ENCODE measurements at places on chromosomes 12 and 14.
A peak's percentile ranks its signal among the peaks of the same experiment; 100 is the strongest.

DNA sequence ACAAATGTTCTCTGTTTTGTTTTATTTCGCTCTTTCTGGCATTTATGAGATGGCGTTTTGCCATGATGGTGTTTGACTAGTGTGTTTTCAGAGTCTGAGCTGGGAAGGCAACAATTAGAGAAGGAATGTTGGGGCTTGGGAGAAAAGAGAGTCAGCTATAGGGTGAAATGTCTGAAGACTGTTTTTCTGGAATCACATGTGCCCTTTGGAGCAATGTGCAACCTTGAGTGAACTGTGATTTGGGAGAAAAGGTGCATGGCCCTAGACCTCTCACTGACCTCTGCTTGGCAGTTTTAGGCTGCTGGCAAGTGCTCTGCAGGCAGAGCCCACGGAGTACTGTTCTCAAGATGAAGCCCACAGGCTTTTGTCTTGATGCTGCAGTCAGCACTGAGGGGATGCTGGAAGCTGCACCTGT, 379.9 kb upstream of the PDE3A start:
- no peak for DNase-seq

DNA sequence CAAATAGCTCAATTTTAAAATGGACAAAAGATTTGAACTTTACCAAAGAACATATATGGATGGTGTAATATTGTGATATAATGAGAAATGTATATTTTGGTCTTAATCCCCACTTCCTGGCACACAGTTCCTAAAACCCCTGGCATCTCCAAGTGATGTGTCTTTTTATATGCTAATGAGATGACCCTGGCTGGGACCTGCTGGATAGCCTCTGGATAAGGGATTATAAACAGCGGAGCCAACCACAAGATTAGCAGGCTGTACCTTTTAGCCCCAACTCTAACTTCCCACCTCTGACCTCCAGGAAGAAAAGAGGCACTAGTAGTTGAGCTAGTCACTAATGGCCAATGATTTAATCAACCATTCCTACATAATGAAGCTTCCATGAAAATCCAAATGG, 130.0 kb downstream of the DPF3 start:
- DNase-seq = no peak

DNA sequence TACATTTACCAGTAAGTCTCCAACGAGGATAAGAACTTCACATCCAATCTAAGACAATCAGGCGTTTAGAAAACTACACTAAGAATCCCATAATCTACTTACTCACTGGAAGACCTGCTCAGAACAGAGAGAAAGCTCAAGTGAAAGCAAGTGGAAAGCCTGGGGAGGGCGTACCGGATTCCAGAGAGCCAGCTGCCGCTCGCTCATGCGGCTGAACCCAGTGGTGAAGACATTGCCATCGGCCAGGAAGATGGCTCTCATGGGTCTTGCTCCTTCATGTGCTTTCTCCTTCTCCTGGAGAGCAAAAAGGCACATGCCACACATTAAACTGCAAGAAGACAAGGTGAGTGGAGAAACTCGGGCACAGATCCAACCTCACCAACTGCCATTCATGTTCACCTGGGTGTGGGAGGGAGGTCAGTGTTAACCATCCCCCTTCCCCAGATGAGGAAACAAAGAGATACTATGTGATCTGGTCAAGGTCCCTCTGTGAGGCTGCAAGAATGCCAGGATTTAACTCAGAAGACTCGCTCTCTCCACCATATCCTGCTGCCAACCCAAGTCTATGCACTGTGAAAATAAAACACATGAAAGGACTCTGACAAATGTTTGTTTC, 23.5 kb upstream of the SELPLG start:
- DNase-seq = no peak

GRCh38 chr14:104224131-104224505, 85.7 kb downstream of the KIF26A start:
- DNase-seq = no peak

- DNase-seq = no peak
Observed at GRCh38 chr12:59632408-59632807, 36.6 kb downstream of the SLC16A7 start.

DNA sequence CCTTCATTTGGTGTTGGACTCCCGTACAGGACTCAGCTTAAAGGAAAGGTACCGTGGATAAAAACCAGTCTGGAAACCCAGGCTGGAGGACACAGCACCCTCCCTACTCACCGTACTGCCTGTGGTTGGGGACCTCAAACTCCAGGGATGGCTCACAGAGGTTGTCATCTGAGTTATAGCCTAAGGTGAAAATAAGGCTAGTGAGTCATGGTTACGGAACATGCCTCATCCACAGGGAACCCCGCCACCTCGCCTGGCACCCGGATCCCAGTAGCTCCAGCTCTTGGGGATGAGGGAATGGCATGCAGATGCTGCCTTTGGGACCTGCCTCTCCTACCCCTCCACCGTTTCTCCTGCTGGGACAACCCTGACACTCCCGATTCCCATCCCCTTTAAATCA, 36.8 kb upstream of the GPR68 start:
- DNase-seq = no peak

DNA sequence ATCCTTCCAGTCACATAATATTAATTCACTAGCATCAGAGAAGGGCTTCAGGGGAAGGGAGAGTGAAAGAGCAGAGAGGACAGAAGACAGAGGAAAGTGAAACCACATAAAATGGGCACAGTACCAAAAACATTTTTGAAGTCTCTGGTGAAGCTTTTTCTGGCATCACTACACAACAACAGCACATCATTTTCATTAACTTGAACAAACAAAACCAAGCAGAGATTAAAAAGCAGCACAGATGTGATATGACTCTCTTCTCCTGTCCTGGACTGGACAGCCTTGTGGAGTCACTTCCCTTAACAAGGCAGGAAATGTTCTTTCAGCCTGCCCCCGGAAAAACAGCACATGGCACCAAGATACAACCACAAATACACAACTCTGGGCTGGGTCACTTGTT, 112.0 kb downstream of the TSPAN8 start:
- DNase-seq = no peak

DNA sequence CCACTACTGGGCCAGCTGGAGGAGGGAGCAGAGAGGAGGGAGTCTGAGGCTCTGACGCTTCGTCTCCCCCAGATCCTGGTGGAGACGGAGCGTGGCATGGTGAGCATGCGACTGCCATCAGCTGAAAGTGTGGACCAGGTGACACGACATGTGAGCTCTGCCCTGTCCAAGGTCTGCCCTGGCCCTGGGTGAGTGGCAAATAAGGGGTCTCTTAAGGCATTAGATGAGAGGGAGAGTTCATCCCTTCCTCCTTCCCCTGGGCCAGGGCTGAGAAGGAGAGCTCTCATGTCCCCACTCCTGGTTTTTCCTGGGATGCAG, 2.5 kb downstream of the CARMIL3 start:
- DNase-seq = no peak

- no peak for DNase-seq
Observed at GRCh38 chr14:99007795-99008194, 264.2 kb downstream of the BCL11B start.

DNA sequence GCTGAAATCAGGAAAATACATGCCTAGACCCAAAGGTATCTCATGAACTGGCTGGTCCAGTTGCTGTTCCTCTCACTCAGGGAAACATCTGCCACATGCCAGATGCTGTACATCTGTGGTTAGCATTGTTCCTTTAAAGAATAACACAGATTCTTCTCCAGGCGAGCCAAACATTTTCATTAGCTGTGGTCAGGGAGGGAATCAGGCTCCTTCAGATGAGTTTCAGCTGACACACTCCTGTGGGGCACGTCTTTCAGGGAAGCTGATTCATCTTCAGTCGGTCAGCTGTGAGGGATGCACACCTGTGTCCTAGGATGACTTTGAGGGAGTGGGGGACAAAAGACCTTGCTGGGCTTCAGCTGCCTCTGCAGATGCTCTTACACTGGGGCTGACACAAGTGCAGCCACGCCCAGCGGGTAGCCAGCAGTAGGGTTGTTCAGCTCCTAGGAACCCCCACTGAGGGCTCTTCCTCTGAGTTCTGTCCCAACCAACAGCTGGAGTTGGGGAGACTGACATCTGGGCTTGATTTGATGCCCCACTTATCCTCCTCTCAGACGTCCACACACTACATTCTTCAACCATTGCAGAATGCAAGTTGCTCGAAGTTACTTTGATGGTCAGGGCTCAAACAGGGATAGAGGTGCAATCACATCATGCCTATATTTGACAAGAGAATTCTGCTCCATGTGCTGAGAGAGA, 155.0 kb downstream of the NUAK1 start:
- no peak for DNase-seq

GRCh38 chr12:65628061-65628460, 196.2 kb upstream of the HMGA2 start:
- no peak for DNase-seq

DNA sequence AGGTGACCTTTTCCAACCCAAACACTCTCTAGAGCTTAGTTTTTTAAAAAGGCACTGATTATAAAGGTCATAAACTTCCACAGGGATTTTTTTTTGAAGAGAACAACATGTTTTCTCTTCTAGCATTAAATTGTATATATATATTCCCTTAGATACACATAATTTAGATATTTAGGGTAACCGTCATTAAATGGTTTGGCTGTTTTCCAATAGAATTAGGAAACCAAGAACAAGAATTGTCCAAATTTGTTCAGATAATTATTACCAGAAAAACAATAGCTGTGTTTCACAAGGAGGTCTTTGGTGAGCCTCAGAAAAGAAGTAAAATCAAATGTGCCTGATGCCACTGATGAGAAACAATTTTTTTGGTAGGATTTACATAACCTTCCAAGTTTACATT, 26.9 kb downstream of the LMO3 start:
- DNase-seq = no peak

DNA sequence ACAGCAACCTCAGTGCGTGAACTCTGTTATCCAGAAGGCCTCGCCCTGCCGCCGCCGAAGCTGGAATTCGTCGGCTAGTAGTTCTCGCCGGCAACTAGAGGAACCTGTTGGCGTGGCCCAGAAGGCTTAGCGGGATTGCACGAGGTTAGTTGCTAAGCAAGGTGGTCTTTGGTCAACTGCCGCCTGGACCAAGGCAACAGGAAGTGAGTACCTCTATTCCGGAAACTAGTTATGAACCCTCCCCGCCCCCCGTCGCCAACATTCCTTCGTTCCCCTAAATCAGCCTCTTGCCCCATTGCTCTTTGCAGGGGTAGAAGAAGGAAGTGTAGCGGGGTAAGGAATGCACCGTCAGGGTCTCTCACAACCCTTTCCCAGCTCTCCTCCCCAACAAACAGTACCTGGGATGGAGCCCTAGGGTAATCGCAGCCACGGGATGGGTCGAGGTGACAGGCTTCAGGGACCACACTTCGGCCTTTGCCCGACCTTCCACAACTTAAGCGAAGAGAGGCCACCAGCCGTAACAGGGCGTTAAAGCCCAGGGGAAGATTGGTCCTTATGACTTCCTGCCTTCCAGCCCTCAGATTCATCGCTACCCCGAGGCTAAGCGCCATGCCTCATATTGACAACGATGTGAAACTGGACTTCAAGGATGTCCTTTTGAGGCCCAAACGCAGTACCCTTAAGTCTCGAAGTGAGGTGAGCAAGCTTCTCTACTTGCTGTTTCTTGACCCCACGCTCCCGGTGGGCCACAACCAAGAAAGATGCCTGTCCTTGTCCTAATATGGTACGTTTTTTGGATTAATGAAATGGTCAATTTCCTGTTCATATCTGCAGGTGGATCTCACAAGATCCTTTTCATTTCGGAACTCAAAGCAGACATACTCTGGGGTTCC, at the start of gene GMPR2:
TSS of gene GMPR2 (plus strand) at position 285 of the 893 bp plus-strand sequence. CDS start at position 610, 325 bp downstream.
- DNase-seq = peak; percentile 67

GRCh38 chr12:27109334-27110028, 27.1 kb upstream of the C12orf71 start:
- DNase-seq = no peak

DNA sequence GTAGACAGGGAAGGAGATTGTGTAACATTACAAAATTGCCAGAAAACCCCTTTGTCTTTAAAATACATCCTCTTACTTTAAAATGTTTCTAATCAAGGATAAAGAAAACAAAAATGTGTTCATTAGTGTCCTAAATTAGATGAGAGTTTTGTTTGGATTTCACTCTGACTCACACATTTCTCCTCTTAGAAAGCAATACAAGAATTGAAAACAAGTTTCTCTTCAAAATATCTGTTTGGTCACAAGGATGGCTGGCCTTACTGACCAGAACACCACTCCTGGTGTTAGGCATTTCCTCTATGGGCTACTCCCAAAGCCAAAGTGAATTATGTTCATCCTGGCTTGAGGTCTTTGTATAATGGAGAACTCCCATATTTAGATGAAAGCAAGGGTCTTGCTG, 6.4 kb downstream of the GUCY2C start:
- DNase-seq = peak; percentile 11

GRCh38 chr12:2306012-2306411, 253.2 kb downstream of the CACNA1C start:
- DNase-seq = no peak

GRCh38 chr14:94673781-94674231, 61.6 kb downstream of the SERPINA3 start:
- DNase-seq = no peak

DNA sequence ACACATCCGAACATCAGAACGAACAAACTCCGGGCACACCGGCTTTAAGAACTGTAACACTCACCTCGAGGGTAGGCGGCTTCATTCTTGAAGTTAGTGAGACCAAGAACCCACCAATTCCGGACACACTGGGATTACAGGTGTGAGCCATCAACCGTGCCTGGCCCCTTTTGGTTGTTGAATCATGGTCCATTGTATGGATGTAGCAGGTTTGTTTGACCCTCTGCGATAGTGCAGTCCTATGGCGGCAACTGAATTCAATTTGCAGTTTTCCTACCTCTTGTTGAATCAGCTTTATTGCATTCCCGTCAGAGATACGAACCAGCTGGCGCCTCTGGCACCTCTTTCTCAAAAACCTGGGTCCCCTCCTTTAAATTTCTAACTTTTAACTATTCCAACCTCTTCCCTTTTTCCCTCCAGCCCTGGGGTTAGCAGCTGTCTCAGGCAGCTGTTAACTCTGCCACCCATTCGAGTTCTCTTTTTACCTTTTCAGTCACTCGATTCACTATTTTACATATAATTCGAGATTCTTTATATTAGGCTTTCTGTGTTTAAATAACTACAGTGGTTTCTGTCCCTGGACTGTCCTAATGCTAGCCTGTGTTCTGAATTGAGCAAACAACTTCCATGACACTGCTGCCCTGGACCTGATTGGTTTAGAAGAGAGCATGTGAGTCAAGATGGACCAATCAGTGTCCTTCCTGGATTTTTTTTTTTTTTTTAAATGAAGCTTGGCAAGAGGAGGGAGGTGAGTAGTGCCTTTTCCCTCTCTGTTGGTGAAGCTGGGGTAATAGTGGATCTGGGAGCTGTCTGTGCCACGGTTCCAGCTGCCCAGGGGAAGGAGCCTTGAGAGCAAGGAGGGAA, 261.5 kb downstream of the PCNX1 start:
- peak; percentile 72 for DNase-seq

- no peak for DNase-seq
Observed at GRCh38 chr12:49903351-49903699, 375 bp downstream of the FAIM2 start.
